ENCODE measurements at places on chromosomes 7 and 10.

DNA sequence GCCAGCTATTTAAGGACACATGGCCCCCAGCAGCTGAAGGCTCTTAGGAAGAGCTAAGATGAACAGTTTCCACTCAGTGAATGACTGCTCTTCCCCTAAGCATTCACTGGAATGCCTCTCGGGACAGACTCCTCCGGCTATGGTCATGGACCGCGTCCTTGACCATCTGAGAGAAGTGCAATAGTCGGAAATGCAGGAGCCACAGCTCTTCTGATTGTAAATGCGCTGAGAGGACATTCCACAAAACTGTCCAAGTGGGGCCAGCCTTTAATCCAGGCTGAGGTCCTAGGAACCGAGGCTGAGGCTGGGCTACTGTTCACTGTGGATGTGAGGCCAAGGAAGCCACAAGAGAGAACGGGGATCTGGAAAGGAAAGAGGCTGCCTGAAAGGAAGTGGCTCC, 162.0 kb upstream of the TMEM72 start:
- DNase-seq = no peak

DNA sequence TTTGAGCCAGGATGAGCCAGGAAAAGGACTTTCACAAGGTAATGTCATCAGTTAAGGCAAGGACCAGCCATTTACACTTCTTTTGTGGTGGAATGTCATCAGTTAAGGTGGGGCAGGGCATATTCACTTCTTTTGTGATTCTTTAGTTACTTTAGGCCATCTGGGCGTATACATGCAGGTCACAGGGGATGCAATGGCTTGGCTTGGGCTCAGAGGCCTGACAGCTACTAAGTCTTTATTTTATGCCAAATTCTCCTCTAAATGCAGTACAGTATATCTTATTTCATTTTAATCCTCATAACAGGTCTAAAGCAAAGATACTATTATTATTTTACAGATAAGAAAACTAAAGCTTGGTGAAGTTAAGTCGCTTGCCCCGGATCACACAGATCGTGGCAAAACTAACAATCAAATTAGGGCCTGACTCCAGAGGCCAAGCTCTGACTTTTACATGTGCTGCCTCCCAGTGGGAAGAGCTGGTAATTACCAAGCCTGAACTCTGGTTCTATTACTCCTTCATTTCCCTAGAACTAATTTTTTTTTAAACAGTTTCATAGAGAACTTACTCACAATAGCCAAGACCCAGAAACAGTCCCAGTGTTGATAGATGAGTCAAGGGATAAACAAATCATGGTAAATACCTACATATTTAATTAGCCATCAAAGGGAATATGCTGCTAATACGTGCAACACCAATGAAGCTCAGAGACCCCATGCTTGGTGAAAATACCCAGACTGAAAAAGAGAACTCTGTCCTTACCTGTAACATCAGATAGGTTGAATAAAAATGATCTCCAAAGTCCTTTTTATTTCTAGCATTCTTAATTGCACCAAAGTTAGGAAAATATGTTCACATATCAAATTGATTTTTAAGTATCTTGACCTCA, 35.4 kb downstream of the C7orf25 start:
- peak; percentile 57 for DNase-seq

GRCh38 chr7:2193575-2194305, 39.0 kb downstream of the MAD1L1 start:
- DNase-seq = no peak

GRCh38 chr7:2109936-2110609, 122.7 kb downstream of the MAD1L1 start:
- peak; percentile 95 for DNase-seq

DNA sequence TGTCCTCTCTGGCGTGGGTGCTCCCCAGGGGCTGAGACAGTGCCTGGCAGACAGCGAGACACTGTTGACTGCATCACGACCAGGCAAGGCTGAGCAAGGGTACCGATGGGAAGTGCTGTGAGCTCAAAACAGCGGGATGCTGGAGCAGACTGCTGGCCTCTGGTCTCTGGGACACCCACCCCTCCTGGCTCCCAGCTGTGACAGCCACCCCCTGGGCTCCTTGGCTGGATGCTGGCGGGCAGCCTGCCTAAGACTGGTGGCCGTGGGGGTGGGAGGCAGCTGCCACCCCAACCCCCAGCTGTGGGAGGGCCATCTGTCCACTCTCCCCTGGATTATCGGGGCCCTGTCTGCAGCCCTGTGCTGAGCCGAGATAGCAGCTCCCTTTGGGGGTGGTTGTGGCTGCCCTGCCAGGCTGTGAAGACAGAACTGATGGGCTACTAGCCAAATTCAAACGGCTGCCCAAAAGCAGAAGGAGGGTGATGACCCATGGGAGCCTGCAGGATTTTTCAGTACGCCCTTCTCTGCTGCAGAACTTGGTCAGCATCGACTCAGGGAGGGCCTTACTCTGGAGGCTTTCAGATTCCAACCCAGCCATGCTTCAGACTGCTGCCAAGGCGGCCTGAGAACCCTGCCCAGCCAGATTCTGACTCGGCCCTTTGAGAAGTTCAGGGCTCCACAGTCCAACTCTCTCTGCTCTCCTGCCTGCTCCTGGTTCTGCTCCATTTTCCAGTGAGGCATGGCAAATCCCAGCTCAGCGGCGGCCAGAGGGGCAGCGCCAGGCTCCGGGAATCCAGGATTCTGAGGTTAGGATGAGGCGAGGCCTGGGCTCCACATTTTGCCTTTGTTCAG, 125.3 kb downstream of the NEURL1 start:
- peak; percentile 80 for DNase-seq

DNA sequence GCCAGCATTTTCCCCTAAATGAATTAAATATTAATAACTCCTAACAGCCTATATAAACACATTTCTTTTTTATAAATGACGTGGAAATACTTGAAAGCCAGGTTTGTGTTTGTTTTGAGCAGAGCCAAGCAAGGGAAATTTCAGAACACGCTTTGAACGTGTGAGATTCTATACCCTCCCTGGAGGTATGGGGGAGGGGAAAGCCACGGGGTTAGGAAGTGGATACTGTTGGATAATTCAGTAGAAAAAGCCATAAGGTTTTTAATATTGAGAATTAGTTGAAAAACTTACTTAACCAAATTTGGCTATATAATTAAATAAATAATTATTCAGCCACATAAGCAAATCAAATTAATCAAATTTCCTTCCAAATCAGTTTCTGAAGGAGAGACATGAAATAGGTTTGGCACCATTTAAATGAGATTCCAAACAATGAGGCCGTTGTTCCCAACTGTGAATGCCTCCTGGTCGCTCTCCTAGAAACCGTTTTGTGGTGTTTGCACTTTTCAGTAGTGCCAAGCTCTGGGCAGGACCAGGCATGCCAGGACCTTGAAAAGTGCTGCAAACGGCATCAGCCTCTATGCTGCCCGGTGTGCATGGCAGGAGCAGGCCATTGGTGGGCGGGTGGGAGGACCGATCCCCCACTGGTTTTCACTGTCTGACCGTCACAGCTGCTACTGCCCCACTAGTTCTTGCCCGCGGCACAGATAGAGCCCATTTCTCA, 88.1 kb downstream of the SEPTIN14 start:
- no peak for DNase-seq

DNA sequence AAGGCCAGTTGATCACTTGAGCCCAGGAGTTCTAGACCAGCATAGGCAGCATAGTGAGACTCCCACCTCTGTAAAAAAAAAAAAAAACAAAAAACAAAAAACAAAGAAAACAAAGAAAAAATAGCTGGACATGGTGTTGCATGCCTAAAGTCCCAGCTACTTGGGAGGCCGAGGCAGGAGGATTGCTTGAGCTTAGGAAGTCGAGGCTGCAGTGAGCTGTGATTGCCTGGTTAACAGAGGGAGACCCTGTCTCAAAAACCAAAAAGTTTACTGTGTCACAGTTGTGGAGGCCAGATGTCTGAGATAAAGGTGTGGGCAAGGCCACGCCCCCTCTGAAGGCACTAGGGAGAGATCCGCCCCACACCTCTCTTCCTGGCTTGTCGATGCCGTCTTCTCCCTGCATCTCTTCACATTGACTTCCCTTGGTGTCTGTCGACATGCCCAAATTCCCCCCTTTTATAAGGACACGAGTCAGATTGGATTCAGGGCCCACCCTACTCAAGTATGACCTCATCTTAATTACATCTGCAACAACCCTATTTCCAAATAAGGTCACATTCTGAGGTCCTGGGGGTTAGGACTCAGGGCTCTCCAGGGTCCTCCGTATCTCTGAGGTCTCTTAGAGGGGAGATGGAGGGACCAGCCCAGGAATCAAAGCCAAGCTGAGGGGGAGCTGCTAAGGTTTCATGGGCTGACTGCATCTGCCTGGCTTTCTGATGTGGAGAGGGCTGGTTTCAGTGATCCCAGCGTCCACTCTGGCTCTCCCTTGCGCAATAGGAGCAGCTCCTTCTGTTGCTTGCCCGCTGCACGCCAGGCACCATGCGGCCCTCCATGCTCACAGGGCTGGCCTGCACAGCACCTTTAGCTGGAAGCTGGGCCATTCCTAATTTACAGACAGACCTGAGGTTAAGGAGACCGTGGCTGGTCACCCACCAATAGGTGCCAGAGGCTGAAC, 23.1 kb downstream of the AGAP3 start:
- DNase-seq = no peak

DNA sequence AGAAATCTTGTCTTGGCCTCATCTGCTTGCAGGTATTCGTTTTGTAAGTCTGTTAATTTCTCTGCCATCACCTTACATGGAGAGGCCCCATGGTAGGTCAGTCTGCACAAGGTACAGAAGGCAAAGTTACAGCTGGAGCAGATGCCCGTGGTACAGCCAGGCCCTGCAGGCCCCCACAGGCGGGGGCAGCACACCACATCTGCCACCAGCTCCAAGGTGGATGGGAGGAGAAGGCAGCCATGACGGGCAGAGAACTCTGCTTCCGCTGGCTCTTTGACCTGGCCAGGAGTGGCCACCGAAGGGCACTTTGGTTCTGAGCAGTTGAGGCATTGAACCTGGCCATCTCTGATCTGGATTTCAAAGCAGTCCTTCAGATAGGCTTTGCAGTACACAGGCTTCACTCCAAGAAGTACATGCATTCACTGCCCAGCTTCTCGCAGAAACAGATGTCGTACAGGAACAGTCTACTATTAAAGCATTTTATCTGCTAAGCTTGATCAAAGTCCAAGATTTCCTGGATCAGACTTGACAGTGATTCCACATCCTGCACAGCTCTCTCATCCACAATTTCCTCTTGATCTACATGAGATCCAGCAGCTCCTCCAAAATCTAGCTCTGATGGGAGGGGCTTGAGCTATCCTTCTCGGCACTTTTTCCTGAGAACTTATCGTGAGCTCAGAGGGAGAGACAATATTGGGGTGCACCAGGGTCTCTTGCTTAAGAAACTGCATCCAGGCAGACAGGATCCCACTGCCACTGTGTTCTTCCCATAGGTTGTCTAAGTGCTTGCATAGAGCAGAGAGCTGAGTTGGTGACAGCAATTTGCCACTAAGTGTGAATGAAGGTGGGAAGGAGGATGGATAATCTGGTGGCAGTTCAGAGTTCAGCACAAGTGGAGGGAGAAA, 120.7 kb downstream of the TRRAP start:
- no peak for DNase-seq

GRCh38 chr10:73095481-73096021, 1.1 kb downstream of the P4HA1 start:
- peak; percentile 57 for DNase-seq

GRCh38 chr7:27119412-27119911, 11.1 kb downstream of the HOXA4 start:
- no peak for DNase-seq

- DNase-seq = peak; percentile 60
These were observed 2.5 kb upstream of the MEST start for GRCh38 chr7:130489140-130489983.

GRCh38 chr10:59435707-59436106, 73.4 kb upstream of the FAM13C start:
- DNase-seq = no peak

DNA sequence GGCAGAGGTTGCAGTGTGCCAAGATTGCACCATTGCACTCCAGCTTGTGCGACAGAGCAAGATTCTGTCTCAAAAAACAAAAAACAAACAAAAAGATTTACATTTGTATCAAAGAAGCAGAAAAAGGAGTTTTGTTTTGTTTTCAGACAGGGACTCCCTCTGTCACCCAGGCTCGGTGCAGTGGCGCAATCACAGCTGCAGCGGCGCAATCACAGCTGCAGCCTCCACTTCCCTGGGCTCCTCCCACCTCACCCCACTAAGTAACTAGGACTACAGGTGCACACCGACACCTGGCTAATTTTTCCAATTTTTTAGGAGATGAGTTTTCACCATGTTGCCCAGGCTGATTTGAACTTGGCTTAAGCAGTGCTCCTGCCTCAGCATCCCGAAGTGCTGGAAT, 1.8 kb downstream of the ARMC10 start:
- no peak for DNase-seq

GRCh38 chr7:19305698-19306097, 160.5 kb upstream of the FERD3L start:
- DNase-seq = no peak

DNA sequence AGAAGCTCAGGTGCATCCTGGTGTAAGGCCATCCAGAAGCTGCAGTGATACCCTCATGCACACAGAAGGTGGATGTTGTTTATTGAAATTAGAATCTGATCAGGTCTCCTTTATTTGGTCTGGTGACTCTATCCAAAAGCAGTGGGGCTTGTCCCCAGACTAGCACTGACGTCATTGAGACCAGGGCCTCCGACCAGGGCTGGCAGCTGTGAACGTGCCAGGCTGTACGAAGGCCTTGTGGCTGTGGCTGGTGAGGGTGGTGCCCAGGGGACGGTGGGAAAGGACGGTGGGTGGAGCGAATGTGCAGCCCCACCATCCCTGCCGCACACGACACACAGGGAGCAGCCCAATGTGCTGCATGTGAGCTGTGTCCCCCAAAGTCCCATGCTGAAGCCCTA, 160.0 kb downstream of the ADARB2 start:
- no peak for DNase-seq

DNA sequence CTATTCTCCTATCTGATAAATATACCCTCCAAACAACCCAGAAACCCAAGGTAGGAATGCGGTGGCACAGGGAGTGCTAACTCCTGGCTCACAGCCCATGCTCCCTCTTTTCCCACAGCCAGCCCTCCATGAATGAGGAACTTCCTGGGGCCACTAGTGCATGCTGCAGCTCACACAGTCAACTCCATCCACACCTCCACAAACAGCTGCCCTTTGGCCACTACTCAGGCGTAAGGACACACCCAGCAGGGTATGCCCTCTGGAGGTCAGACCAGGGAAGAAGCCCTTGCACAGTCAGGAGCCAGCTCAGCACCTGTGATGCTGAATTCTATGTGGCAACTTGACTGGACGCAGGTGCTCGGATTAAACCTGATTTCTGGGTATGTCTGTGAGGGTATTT, 85.2 kb upstream of the PIK3CG start:
- no peak for DNase-seq

DNA sequence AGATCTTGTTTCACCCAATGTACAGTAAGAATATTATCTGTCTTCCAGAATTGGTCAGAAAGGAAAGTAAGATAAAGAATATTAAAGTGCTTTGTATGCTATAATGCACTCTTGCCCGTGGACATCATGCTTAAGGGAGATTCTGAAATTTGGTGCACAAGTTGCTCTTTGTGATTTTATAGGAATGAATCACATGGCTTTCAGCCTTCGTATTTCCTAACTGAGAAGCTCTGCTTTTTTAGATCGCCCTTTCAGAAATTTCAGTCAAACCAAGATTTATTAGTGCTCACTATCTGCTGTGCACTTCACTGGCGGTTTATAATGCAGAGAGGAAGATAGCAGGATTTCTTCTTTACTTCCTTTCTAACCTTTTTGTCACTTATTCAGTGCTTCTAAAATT, 1248.5 kb upstream of the LRRN3 start:
- DNase-seq = no peak

- peak; percentile 49 for DNase-seq
These were observed 6.1 kb upstream of the SH3PXD2A start for GRCh38 chr10:103861505-103861904.

- no peak for DNase-seq
These were observed 743 bp upstream of the ZCCHC24 start for GRCh38 chr10:79445977-79446757.

Data from foreskin fibroblast (primary cell).